Aorta (tissue), 5 donors: ENCODE measurements at places on chromosomes 3 and 15.

- no peak for DNase-seq
These were observed 116.1 kb downstream of the ALDH1A2 start for GRCh38 chr15:57949374-57949943.

- no peak for DNase-seq
These were observed 1345.0 kb downstream of the NSUN3 start for GRCh38 chr3:95407709-95408463.

GRCh38 chr15:67241132-67241855, 13.2 kb downstream of the AAGAB start:
- DNase-seq, result no peak

DNA sequence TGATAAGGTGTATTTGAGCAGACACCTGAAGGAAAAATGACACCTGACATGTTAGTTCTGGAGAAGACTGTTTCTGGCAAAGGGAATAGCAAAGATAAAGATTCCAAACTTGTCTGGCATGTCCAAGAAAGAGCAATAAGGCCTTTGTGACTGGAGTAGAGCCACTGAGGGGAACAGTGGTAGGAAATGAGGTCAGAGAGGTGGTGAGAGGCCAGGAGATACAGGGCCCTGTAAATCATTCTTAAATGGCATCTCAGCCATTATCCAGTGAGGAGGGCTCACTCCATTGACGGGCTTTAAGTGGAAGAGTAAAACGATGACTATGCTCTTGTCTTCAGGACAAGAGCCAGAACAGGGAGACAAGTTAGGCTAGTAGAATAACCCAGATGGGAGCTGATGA, 4.5 kb downstream of the SLC49A4 start:
- no peak for DNase-seq
